ENCODE measurements at places on chromosomes 2 and 18.

GRCh38 chr2:122643725-122644329 lies 888.4 kb downstream of the TSN start:
- DNase-seq, result no peak

- no peak for DNase-seq
Observed at GRCh38 chr2:37776487-37776886, 105.0 kb upstream of the CDC42EP3 start.

GRCh38 chr2:112593736-112594135 lies 9.3 kb downstream of the CHCHD5 start:
- no peak for DNase-seq

DNA sequence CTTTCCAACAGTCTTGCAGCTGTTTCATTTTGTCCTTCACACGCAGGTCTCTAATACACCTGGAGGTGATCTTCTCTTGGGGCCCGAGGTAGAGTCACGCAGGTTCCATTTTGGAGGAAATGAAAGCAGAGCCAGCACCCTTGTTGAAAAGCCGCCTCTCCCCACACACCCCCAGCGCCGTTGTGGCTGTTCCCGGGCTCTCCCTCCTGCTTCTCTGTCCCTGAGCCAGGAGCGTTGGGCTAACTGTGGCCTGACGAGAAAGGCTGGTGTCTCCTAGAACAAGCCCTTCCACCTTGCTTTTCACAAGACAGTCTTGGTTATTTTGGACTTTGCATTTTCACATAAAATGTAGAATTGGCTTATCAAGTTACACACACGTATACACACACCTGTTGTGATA lies 16.3 kb downstream of the SNED1 start:
- DNase-seq, result no peak

- DNase-seq, result no peak
Observed at GRCh38 chr2:40396124-40396523, 55.8 kb downstream of the SLC8A1 start.

- peak; percentile 81 for DNase-seq
Observed at GRCh38 chr2:218876562-218877219, 4.0 kb upstream of the WNT10A start.

- no peak for DNase-seq
Observed at GRCh38 chr2:169818241-169818640, 6.5 kb downstream of the METTL5 start.

- DNase-seq, result no peak
Observed at GRCh38 chr2:10045561-10046355, 2.4 kb downstream of the KLF11 start.

DNA sequence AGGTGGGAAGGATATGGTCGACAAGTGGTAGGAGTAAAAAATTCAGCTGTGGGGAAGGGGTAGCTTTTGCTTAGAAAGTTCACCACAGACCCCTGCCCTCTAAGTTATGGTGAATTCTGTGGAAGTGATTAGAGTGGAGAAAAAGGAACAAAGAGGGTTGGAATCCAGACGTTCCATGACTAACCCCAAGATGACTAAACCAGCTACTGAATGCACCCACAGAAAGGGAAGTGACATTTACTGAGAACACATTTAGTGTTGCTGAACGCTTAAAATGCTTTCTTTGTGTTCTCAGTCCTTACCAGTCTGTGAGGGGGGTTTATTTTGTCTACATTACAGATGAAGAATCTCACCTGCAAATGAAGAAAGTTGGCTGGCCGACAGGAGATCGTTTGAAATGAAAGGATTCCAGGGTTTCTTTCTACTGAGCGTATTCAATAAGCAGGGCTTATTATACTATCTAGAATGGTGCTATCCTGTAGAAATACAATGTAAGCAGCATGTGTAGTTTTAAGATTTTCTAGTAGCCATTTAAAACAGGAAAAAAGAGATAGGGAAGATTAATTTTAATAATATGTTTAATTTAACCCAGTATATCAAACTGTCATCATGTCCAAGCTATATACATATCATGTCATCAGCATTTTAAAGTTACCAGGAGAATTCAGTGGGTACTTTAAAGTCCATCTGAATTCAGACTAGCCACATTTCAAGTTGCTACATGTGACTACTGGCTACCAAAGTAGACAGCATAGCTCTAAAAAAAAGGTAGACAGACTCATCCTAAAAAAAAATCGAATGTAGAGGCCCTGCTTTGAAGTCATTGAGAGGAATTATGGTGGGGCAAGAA lies 60.1 kb downstream of the LIMS1 start:
- no peak for DNase-seq

DNA sequence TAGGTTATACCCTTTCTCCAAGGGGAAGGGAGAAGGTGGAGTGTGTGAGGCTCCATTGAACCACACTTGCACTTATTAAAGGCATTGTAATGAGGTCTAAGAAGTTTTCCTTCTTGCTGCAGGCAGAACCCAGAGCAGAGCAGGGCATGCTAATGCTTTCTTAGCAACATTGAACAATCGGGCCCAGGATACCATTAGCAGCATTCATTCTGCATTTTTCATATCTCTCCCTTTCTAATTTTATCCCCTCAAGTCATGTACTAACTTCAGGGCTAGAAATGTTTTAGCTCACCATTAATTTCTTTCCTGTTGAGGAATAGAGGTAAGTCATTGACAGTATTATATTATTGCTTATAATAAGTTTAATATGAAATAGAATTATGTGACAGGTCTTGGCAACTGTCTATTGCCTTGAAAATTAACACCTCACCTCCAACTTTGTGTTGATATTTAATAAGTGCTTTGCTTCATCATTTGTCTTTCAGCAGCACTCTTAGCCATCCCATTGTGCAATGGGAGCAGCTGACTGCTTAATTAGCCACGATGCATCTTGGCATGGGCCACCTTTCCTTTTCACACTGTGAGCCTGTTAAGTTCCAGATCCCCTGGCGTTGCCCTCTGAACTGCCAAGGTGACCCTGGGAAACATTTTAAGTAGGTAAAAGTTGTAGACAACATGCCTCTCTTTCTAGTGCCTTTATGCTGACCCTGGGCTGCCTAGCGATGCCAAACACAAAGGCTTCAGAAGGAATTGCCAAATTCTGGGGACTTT lies 300.8 kb upstream of the MEX3C start:
- no peak for DNase-seq

DNA sequence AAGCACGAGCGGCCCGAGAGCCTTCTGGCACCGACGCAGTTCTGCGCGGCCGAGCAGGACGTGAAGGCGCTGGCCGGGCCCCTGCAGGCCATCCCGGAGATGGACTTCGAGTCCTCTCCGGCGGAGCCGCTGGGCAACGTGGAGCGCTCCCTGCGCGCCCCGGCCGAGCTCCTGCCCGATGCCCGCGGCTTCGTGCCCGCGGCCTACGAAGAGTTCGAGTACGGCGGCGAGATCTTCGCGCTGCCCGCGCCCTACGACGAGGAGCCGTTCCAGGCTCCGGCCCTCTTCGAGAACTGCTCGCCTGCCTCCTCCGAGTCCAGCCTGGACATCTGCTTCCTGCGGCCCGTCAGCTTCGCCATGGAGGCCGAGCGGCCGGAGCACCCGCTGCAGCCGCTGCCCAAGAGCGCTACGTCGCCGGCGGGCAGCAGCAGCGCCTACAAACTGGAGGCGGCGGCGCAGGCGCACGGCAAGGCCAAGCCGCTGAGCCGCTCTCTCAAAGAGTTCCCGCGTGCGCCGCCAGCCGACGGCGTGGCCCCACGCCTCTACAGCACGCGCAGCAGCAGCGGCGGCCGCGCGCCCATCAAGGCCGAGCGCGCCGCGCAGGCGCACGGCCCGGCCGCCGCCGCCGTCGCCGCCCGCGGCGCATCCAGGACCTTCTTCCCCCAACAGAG lies 70.4 kb downstream of the ARHGEF33 start:
- DNase-seq, result peak; percentile 85

DNA sequence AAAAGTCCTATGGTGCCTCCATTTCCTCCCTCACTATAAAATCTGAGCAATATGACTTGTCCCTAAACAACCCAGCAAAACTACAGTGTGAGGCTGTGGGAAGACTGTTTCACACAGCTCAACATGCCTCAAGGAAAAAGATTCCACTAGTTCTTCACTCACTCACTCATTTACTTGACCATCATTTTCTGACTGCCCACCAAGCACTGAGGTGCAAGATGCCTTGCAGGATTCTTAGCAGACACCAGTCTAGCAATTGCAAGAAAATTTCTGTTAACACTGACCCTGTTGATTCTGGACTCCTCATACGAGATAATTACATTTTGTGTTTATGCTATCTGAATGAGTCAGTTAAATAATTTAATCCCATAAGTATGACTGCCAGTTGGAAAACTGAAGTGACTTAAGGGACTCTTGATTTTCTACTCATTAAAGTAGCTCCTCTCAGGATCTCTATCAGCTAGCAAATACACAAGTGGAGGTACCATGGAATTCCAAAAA lies 51.9 kb upstream of the PCBP1 start:
- DNase-seq, result no peak

GRCh38 chr2:172551271-172551670 lies 4.6 kb upstream of the PDK1 start:
- no peak for DNase-seq

GRCh38 chr18:6261938-6262337 lies 152.8 kb downstream of the L3MBTL4 start:
- no peak for DNase-seq

GRCh38 chr2:31319406-31320175 lies 85.6 kb downstream of the EHD3 start:
- DNase-seq, result no peak

GRCh38 chr2:214542866-214543265 lies 132.0 kb downstream of the VWC2L start:
- DNase-seq, result no peak

DNA sequence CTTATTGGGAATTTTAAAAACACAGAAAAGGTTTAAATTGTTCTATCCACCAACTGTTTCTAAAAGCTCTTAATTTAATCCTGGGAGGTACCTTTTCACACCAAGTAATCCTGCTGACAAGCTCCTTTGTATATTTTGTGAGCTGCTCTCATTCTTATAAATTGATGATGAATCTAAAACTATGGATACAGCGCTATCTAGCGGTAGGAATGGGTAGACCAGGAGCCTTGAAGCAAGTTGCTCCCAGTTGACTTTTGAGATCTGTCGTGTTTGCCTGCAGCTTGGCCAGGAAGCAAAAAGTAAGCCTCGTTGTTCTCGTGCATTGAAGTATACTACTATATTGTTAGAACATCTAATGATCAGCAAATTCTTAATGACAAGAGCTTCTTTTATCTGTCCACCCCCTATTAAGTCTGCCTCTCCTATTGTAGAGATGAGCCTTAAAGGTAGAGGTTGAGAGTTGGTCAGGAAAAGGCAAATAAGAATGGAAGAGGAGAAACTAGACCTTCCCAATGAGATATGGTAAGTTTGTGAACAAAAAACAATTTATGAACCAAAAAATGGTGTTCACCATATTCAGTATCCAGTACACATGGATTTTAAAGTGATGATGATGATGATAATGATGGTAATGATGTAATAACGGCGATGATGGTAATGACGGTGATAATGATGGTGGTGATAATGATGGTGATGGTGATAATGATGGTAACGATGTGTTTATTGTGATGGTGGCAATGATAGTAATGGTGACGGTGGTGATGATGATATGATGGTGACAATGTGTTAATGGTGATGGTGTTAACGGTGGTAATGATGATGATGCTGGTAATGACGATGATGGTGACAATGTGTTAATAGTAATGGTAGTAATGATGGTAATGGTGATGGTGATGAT lies 212.1 kb upstream of the NCKAP5 start:
- DNase-seq, result peak; percentile 47

GRCh38 chr2:30368258-30368657 lies 78.8 kb upstream of the LCLAT1 start:
- DNase-seq, result no peak

GRCh38 chr2:84821806-84822205 lies 59.1 kb downstream of the TRABD2A start:
- DNase-seq, result no peak

GRCh38 chr18:54261894-54262293 lies 7.4 kb upstream of the POLI start:
- no peak for DNase-seq

DNA sequence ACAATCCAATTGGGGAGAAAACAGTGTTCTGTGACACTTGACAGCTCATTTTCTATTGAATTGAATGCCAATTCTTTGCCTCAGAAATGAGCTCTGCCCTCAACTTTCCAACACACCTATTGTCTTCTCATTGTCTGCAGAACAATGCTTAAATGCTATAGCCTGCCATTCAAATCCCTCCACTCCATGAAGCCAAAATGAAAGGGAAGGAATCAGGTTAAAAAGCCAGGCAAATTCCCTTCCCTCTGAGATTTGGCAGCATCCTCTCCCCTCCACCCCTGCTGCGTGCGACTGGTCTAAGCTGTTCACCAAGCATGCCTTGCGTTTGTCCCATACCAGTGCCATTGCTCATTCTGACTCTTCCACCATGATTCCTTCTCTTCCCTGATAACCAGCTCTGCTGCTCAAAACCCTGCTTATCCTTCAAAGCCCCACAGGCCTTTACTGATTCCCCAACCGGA lies 32.4 kb upstream of the TMEM131 start:
- DNase-seq, result no peak

- no peak for DNase-seq
Observed at GRCh38 chr2:1916881-1917280, 172.6 kb upstream of the PXDN start.

GRCh38 chr2:5673145-5674025 lies 18.8 kb upstream of the SOX11 start:
- peak; percentile 58 for DNase-seq

DNA sequence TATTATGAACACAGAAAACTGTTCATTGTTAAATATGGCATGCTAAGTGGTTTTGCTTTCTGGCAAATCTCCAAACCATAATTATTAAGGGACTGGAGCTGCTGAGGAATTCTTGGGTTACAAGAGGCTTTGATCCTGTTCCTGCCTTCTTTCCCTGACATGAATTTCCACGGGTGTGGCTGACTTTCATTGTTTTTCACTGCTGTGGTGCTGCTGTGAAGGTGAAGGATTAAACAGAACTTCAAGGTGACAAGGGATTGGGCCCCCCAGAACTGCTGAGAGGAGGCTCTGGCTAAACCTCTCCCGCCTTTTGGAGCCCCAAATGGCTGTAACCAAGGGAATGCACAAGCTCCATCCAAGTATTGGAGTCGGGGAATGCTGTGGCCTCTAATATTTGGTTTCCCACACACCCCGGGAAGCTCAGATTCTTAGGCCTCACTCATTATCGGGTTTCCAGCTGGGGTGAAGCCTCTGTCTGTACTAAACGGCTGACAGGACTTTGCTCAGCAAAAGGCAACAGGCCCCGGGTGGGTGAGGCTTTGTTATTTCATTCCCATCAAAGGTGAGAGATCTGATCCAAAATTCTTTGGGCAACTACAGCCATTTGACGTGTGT lies 29.0 kb upstream of the ZFP36L2 start:
- no peak for DNase-seq

All from H9 (cell line).